H54 (cell line): ENCODE measurements at places on chromosomes 7 and 10.
A peak's percentile ranks its signal among the peaks of the same experiment; 100 is the strongest.

GRCh38 chr7:4753598-4754432, 21.6 kb upstream of the AP5Z1 start:
- peak; percentile 97 for DNase-seq

DNA sequence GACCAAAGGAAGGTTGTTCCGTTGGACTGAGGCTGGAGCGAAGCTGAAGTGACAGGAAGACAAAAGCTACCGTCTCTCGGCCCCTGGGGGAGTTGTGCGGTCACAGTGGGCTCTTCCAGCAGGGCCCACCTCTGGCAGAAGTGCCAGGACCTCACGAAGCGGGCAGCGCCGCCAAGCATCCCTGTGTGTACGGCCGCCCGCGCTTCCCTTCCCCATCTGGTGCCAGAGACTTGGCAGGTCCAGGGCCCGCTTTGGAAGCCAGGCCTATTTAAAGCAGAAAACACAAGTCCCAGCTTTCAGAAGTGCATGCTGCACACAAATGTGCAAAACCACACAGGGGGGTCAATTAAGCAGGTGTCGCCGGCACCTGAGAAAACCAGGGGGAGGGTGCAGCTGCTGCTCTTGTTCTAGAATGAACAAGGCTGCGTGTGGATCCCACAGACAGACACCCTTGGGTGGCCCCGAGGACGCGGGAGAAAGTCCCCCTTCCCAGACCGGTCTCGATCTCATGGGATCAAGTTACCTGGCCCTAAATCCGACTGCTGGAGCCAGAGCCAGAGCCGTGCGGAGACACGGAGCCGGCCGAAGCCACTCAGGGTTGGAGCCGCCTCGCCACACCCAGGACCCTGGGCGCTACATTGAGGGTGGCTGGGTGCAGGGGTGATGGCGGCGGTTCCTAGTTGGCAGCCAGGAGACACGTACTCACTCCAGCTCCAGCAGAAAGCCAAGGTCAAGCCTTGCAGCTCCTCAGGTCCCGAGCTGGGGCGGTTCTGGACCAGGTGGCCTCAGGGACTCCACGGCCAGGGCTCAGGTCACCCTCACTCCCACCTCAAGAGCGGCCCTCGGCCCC, 51.8 kb upstream of the PPP2R2D start:
- DNase-seq: no peak

DNA sequence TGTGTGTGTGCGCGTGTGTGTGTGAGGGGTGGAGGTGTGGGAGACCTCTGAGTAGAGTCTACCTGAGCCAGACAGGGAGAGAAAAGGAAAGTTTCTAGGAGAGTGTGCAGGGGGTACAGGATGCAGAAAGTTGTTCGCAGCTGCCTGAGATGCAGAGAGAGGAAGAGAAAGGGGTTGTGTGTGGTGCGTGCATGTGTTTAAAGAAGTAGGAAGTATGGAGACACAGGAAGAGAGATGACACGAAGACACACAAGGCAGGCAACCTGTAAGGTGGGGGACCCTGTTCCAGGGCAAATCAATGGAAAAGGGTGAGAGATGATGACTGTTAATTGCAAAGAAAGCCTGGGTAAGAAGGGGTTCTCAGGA, 52.2 kb downstream of the C10orf105 start:
- no peak for DNase-seq

DNA sequence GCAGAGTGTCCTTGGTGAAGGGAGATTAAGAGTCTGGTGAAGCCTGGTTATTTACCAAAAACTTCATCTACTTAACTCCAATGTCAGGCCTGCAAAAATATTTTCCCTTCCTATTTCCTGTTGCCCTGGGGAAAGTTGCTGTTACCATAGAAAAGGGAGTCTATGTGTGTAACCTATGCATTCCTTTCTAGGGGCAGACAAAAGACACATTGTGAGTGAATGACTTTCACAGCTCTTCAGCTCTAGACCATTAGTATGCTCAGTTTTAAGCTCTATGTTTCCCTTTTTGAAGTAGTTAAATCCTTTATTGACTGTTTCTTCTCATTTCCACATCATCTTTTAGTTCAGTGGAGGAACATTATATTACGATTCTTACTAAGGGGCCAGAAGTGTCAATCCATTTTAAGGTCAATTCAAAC, 45.6 kb upstream of the SGCE start:
- DNase-seq: peak; percentile 19

- no peak for DNase-seq
These were observed 530.1 kb upstream of the FOXK1 start for GRCh38 chr7:4151926-4152549.

DNA sequence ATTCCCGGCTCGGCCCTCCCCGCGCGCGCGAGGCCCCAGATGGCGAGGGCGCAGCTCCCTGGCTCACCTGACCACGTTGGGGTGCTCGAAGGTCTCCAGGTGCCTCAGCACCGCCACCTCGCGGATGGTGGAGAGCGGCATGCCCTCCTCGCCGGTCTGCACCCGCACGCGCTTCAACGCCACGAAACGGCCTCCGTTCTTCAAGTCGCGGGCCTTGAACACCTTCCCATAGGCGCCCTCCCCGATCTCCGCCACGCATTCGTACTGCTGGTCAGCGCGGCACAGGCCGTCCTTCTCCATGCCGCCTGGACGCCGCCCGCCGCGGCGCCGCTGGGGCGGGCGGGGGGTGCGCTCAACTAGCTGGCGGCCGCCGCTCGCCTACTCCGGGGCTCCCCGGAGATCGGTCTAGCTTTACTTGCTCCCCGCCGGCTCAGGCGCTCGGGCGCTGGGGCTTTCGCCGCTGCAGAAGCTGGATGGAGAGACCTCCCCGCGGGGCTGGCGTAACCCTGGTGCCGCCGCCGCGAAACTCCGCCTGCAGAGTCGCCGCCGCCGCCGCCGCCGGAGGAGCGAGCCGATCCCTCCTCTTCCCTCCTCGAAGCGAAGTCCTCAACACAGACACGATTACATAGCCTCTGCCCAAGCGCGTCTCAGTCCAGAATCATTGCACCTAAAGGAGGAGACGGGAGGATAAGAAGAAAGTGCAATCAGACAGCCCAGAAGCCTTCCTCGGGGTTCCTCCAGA, 3.2 kb downstream of the CDK6 start:
- peak; percentile 52 for DNase-seq

DNA sequence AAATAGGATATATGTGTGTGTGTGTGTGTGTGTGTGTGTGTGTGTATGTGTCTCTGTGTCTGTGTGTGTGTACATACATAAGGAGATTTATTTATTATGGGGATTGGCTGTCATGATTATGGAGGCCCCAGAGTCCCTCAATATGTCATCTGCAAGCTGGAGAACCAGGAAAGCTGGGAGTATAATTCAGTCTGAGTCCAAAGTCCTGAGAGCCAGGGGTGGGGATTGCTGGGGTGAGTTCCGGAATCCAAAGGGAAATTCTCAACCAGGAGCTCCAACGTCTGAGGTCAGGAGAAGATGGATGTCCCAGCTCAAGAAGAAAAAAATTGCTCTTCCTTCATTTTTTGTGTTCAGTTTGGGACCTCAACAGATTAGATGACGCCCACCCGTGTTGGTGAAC, 50.7 kb upstream of the PLPP4 start:
- no peak for DNase-seq

DNA sequence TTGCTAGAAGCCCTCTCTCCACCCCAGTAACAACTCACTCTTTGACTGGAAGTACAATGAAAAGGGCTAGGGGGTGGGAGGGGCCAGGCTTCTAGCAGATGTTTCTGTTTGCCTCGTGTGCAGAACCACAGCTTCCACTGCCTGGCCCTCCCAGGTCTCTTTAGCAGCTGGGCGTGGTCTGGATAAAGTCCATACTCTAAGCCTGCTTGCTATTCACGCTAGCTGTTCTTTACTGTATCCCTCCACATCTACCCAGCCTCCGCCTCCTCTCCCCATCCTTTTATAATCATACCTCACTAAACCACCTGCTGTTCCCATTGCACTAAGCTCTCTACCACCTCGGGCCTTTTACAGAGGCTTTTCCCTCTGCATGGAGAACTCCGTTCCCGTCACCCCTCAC, 288.8 kb downstream of the CAMK1D start:
- DNase-seq: no peak

- no peak for DNase-seq
These were observed 23.3 kb downstream of the MACC1 start for GRCh38 chr7:20193873-20194272.
